ENCODE measurements at places on chromosomes 1 and 21. TPM values are rescaled to one million over a fixed set of nuclear protein-coding genes. Genes with fewer than 3 reads are reported as not detected.
A peak's percentile ranks its signal among the peaks of the same experiment; 100 is the strongest.

GRCh38 chr1:93997756-93998155 lies 88.5 kb upstream of the GCLM start:
- no peak for DNase-seq

GRCh38 chr1:41545996-41546832 lies 61.7 kb upstream of the EDN2 start:
- DNase-seq: peak; percentile 13

DNA sequence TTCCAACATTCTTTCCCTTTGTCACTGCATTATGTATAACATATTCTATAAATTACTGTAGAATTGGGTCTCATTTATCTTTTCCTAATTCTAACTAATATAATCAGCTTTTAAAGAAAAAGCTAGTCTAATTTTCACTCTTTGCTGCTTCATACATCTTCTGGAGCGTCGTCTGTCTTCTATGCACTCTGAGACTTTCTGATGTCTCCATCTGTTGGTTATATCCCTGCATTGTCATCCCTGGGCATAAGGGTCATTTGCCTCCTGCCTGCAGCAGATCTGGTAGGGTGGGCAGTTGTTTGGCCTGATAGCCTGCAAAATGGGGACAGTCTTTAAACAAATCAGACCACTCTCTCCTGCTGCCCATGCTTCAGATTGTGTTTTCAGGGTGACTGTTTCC lies 40.8 kb upstream of the DYNLT5 start:
- no peak for DNase-seq

L1TD1 gene
- not detected for polyA plus RNA-seq

OR6N1 gene
- polyA plus RNA-seq: not detected

S100A4 gene
- 371 TPM for polyA plus RNA-seq
